Adrenal gland (tissue), 19 donors: ENCODE measurements at places on chromosomes 6 and 20. TPM values are rescaled to one million over a fixed set of nuclear protein-coding genes. Genes with fewer than 3 reads are reported as not detected.
A peak's percentile ranks its signal among the peaks of the same experiment; 100 is the strongest.

GRCh38 chr20:24756292-24757025 is 192.6 kb upstream of the CST7 start:
- H3K27ac ChIP-seq: no peak overlapping the region
- H3K4me1 ChIP-seq: no peaks in the 10 kb centered on the region
- no peak for DNase-seq
- H3K4me3 ChIP-seq: no peak overlapping the region

- no peaks in the 10 kb centered on the region for H3K27me3 ChIP-seq
- H3K27ac ChIP-seq: peak overlapping the region; percentile 61
- no peak overlapping the region for H3K4me3 ChIP-seq
- no peak for DNase-seq
Observed at GRCh38 chr20:1828786-1829131, 66.4 kb upstream of the SIRPA start.

DNA sequence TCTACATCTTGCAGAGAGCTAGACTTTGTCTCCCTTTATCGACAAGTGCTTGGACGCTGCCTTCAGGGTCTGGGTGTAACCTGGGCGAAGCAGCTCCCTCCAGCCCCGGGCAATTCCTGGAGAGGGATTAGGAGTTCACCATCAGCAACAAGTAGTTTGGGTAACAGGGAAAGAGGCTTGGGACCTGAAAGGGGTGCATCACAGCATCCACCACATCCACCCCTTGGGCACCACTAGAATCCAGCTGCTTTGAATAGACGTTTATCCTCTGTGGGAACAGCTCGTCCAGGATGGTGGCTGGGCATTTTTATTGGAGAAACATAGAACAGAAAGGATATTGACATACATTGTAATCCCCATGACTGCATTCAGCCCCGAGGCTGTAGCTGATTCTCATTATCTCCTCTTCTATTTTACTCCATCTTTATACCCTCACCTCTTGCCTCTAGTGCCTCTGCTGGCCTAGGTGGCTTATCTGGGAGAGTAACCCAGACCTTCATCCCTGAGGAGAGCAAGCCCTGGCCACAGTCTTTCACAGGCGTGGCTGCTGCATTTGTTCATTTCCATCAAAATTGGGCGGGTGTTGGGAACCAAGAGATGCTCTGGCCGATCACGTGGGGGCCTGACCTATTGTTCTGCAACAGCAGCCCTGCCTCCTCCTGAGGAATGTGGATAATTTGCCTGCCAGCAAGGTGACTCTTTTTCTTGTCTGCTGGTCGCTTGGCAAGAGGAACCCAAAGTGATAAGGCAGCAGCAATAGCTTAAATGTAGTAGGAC is 109.2 kb upstream of the RALGAPA2 start:
- no peaks in the 10 kb centered on the region for H3K36me3 ChIP-seq
- H3K4me1 ChIP-seq: no peaks in the 10 kb centered on the region
- DNase-seq: no peak

GRCh38 chr20:24835195-24835594 is 113.9 kb upstream of the CST7 start:
- H3K27me3 ChIP-seq: no peaks in the 10 kb centered on the region
- no peak overlapping the region for H3K27ac ChIP-seq
- no peaks in the 10 kb centered on the region for H3K36me3 ChIP-seq
- no peaks in the 10 kb centered on the region for H3K4me1 ChIP-seq
- H3K4me3 ChIP-seq: no peak overlapping the region

DNA sequence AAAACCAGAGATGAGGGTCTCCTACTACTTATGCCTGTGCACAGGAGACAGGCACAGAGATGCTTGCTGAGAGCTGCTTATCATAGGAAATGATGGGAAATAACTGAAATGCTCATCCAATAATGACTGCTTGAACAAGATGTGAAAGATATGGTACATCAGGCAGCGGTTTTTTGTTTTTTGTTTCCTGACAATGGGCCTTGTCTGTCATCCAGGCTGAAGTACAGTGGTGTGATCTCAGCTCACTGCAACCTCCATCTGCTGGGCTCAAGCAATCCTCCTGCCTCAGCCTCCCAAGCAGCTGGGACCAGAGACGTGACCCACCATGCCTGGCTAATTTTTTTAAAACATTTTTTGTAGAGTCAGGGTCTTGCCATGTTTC is 1.2 kb upstream of the RIPOR3 start:
- DNase-seq: no peak
- H3K4me1 ChIP-seq: peaks cover 5% of the 10 kb centered on the region
- no peak overlapping the region for H3K4me3 ChIP-seq
- H3K27me3 ChIP-seq: peaks cover 5% of the 10 kb centered on the region
- peak overlapping the region; percentile 4 for H3K27ac ChIP-seq
- no peaks in the 10 kb centered on the region for H3K36me3 ChIP-seq

GRCh38 chr20:38321959-38322598 is 18.1 kb downstream of the BPI start:
- H3K36me3 ChIP-seq: no peaks in the 10 kb centered on the region
- no peak overlapping the region for H3K4me3 ChIP-seq
- H3K27me3 ChIP-seq: no peaks in the 10 kb centered on the region
- DNase-seq: peak; percentile 61
- no peak overlapping the region for H3K27ac ChIP-seq
- no peaks in the 10 kb centered on the region for H3K4me1 ChIP-seq

GRCh38 chr6:146289816-146290588 is 253.6 kb upstream of the RAB32 start:
- no peaks in the 10 kb centered on the region for H3K36me3 ChIP-seq
- H3K4me3 ChIP-seq: no peak overlapping the region
- no peaks in the 10 kb centered on the region for H3K4me1 ChIP-seq
- H3K27me3 ChIP-seq: no peaks in the 10 kb centered on the region
- H3K27ac ChIP-seq: no peak overlapping the region

DNA sequence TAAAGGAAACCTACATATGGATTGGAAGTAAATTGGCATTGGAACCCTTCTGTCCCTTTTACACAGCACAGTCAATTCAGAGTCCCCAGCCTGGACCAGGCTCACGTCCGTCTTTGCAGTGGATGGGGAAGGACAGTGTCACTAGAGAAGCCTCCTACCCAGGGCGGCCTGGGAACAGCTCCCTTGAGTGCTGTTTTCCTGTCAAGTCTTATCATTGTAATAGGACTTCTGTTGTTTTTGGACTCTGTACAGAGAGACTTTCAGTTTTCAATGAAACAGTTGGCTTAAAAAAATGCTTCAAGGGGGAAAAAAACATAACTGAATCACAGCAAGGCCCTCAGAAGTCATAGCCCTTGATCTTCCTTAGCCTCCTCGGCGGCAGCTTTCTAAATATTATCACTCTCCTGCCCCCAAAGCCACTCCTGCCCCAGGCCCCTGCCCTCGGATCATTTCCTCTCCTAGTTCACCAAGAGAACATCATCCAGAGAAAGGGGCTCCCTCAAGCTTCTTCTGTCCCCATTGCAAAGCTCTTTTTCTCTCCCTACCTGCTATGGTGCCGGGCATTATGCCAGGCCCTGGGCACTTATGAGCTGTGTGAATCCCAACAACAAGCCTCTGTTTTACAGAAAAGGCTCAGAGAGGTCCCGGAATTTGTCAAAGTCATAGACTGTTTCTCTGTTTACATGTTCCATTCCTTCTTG is 37.8 kb upstream of the CNKSR3 start:
- DNase-seq: peak; percentile 47
- no peaks in the 10 kb centered on the region for H3K36me3 ChIP-seq
- no peak overlapping the region for H3K4me3 ChIP-seq
- H3K27ac ChIP-seq: no peak overlapping the region
- H3K27me3 ChIP-seq: no peaks in the 10 kb centered on the region

DNA sequence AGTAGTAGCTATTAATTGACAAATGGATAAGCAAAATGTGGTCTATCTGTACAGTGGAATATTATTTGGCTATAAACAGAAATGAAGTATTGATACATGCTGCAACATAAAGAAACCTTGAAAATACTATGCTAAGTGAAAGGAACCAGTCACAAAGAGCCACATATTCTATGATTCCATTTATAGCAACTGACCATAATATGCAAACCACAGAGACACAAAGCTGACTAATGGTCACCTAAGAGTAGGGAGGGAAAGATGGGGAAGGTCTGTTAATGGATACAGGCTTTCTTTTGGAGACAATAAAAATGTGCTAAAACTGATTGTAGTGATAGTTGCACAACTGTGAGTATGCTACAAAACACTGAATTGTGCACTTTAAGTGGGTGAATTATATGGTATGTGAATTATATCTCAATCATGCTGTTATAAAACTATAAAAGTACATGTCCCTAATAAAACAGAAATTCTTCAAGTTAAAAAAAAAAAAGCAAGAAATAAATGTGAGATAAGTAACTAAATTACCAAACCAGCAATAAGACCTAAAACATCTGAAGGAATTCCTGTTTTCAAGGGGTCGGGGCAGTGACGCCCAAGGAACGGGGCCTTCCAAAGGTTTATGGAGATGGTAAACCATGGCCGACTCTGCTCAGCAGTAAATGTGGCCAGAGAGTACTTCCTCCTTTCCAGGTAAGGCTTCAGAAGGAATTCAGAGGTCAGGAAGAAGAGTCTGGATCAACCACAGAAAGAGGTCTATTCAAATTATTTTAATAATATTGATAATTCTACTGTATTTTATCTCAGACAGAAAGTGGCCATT is 75.4 kb downstream of the ARHGAP18 start:
- H3K4me3 ChIP-seq: no peak overlapping the region
- no peak for DNase-seq
- H3K27ac ChIP-seq: no peak overlapping the region
- no peaks in the 10 kb centered on the region for H3K27me3 ChIP-seq

- H3K27ac ChIP-seq: no peak overlapping the region
- no peaks in the 10 kb centered on the region for H3K27me3 ChIP-seq
- H3K36me3 ChIP-seq: no peaks in the 10 kb centered on the region
- H3K4me1 ChIP-seq: no peaks in the 10 kb centered on the region
- no peak overlapping the region for H3K4me3 ChIP-seq
Observed at GRCh38 chr20:24878657-24879056, 70.4 kb upstream of the CST7 start.

DNA sequence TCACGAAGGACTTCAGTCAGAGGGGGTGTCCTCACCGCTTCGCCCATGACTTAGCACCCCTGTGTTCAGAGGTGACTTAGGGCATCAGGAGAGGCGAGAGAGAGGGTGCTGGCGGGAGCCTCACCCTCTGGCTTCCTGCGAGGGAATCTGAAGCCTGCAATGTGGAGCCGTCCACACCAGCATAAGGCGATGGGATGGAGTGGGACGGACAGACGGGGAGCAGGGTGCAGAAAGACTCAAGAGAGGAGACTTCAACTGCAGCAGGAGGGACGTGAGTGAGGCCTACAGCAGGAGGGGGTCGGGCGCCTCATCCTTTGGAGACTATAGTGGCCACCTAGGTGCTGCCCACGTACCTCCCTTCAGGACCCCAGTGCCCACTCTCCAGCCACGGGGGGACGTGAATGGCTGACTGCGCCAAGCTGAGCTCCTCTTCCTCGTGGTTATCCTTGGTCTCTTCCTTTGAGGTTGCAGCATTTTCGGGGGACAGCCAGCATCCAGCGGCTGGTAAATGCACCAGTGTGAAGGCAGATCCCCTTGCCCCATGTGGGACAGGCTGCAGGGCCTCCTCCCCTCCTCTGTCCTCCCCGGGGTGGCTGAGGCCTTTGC is 26.9 kb upstream of the MLN start:
- no peak overlapping the region for H3K4me3 ChIP-seq
- no peak overlapping the region for H3K27ac ChIP-seq
- H3K27me3 ChIP-seq: no peaks in the 10 kb centered on the region
- H3K36me3 ChIP-seq: no peaks in the 10 kb centered on the region
- no peaks in the 10 kb centered on the region for H3K4me1 ChIP-seq

- H3K27ac ChIP-seq: no peak overlapping the region
- H3K4me1 ChIP-seq: no peaks in the 10 kb centered on the region
- no peak for DNase-seq
- no peaks in the 10 kb centered on the region for H3K27me3 ChIP-seq
- no peaks in the 10 kb centered on the region for H3K36me3 ChIP-seq
Observed at GRCh38 chr20:6956056-6956455, 188.6 kb downstream of the BMP2 start.

- DNase-seq: no peak
- H3K4me3 ChIP-seq: no peak overlapping the region
- H3K27me3 ChIP-seq: no peaks in the 10 kb centered on the region
- H3K36me3 ChIP-seq: no peaks in the 10 kb centered on the region
- H3K27ac ChIP-seq: no peak overlapping the region
Observed at GRCh38 chr20:15836634-15837033, 736.6 kb downstream of the KIF16B start.

GRCh38 chr6:44511126-44511525 is 123.6 kb downstream of the CDC5L start:
- no peaks in the 10 kb centered on the region for H3K27me3 ChIP-seq
- H3K36me3 ChIP-seq: no peaks in the 10 kb centered on the region
- no peak overlapping the region for H3K4me3 ChIP-seq
- no peaks in the 10 kb centered on the region for H3K4me1 ChIP-seq

DNA sequence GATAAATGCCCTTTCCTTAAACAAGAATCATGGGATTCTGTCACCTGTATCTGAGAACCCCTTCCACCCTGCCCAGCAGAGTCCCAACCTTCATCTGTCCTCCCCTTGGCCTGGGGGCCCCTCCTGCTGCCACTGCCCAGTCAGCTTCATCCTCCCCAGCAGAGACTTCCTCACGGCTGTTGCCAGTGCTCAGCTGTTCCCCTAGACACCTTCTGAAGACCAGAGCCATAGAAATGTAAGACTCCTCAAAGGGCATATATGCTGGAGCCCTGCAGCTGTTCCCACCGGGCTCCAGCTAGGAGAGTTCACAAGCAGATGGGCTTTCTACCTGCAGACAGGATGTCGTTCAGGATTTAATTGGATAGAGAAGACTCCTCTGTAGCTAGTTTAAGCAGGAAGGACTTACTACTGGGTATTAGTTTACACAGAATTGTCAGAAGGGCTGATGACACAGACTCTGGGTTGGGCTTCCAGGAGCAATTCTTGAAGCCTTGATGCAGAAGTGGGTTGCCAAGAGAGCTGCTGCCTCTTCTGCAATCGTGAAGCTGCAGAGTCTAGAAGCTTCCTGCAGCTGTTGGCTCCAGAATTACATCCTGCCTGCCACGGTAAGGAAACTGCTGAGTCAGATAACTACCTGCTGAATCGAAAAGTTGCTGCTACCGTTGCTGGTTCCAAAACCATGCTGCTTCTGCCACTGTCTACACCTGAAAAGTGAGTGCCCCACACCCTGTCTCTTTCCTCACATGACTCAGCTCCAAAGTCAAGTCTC is 57.1 kb upstream of the MLN start:
- H3K4me3 ChIP-seq: no peak overlapping the region
- H3K27ac ChIP-seq: no peak overlapping the region
- no peaks in the 10 kb centered on the region for H3K27me3 ChIP-seq
- H3K36me3 ChIP-seq: no peaks in the 10 kb centered on the region

- no peak overlapping the region for H3K27ac ChIP-seq
- DNase-seq: no peak
- no peak overlapping the region for H3K4me3 ChIP-seq
- H3K27me3 ChIP-seq: no peaks in the 10 kb centered on the region
- no peaks in the 10 kb centered on the region for H3K4me1 ChIP-seq
Observed at GRCh38 chr6:16372029-16372776, 133.8 kb downstream of the GMPR start.

RAET1L gene
- not detected for total RNA-seq

QRSL1 gene
- total RNA-seq: 8.5 TPM

EPHA7 gene
- 0.18 TPM for total RNA-seq

KCNG1 gene
- total RNA-seq: 1.7 TPM

POM121L2 gene
- total RNA-seq: not detected

MEA1 gene
- total RNA-seq: 109 TPM

LCA5 gene
- 1.6 TPM for total RNA-seq

WFDC5 gene
- total RNA-seq: not detected

EYS gene
- total RNA-seq: not detected
